ENCODE measurements at places on chromosomes 7 and 10.

DNA sequence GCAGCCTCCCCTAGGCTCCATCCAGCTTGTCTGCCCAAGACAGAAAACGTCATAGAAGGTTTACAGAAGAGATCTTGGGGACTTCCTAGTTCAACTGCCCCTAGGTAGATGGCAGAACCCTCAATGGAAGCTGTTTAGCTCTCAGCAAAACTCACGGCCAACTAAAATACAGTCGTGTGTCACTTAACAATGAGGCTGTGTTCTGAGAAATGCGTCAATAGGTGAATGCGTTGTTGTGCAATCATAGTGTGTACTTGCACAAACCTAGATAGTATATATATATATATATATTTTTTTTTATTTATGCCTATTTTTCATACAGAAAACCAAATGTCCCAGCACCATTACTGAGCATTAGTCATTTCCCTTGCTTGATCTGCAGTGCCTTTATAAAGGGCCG is 100.4 kb upstream of the SH2B2 start:
- no peak for DNase-seq

- no peak for DNase-seq
Observed at GRCh38 chr10:784403-785088, 95.1 kb upstream of the DIP2C start.

DNA sequence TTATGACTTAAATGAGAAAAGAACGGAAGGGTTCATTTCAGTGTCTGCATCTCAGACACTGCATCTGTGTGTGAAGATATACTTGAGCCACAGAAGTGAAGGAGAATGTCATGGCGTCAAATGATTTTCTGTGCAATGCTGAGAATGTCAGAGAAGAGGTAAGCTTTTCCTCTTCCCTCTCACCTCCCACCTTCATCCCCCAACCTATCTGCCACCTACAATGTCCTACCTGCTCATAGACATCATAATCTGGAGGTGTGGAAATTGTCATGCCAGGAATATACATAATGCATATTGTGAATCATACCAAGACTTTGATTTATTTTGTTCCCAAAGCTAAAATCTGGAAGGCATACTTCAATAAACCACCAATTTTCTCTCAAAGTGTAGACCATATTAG is 53.7 kb downstream of the CTTNBP2 start:
- no peak for DNase-seq

DNA sequence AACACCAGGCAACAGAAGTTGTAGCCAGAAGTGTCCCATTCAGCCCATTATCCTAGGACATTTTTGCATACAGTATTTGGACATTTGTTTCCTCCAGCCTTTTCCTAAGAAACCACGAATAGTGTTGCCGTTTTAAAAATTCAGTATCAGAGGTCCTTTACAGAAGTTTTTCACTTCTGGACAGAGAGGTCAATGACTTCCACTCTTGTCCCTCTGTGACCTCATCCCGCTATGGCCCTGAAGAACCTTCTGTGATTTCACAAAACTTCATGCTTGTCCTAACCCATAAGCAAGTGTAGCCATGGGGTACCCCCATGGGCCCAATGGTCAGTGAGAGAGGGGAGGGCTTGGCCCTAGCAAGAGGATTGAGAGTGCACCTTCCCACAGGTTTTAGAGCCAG is 364.8 kb downstream of the TNS3 start:
- no peak for DNase-seq

GRCh38 chr10:120260456-120260855 is 196.6 kb upstream of the PLPP4 start:
- DNase-seq = no peak

DNA sequence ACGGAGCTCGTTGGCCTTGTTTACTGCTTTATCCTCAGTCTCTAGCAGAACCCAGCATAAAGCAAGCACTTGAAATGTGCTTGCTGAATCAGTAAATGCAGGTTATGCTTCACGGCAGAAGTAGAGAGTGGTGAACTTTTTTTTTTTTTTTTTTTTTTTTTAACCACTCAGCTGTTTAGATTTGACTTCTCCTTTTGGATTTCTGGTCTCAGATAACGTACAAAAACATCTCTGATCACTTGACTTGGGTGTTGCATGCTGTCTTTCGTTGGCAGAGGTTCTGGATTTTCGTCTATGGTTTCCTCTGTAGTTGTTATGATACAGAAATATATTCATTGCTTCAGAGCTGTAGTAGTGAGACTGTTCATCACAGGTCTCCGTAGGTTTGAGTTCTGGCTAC is 242.5 kb upstream of the HABP2 start:
- no peak for DNase-seq

GRCh38 chr7:5417106-5418071 is 6.2 kb downstream of the TNRC18 start:
- DNase-seq = no peak

GRCh38 chr10:31761156-31761555 is 167.5 kb downstream of the ARHGAP12 start:
- DNase-seq = no peak

DNA sequence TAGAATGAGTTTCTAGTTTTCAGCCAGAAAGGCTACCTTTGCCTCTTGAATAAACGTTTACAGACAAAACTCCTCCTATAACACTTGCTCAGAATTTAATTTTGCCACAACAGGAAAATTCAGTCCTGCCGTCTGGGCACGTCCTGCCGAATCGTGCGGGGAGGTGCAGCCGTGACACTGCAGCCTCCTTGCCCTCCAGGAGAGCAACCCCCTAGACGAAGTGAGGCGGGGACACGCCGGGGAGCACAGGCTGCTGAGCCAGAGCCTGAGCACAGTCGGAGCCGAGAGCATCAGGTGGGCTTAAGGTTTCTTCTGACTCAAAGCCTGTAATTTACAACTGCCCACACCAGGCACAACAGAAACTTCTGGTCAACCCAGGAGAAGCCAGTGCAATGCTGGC is 102.3 kb downstream of the DYNC2I1 start:
- DNase-seq = no peak

- peak; percentile 84 for DNase-seq
Observed at GRCh38 chr10:133329491-133330202, 7.0 kb downstream of the CALY start.

DNA sequence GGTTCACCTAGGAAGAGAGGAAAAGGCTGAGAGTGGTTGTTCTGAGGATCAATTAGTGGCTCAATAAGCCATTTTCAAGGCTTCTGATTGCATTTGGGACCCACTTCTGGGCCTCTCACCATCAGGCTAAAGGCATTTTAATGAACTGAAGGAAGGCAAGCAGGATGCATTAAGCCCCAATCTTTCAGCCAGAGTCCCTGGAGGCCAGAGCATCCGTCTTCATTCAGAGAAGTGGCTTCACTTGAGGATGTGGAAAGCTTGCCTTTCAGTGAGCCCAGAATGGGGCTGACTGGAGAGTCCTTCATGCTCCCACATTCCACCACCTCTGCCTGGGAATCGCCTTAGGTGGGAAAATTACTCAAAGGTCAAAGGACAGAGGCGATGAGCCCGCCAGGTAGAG is 41.8 kb downstream of the COL17A1 start:
- DNase-seq = no peak
